ENCODE measurements at places on chromosomes 13 and 19. TPM values are rescaled to one million over a fixed set of nuclear protein-coding genes. Genes with fewer than 3 reads are reported as not detected.

Gene MUC16
- under 0.01 TPM for total RNA-seq

Gene GDF15
- total RNA-seq, result 113 TPM

Gene CRTC1
- total RNA-seq, result 2.1 TPM

Gene EDNRB
- 10.2 TPM for total RNA-seq

Gene PHLDB3
- total RNA-seq, result 8.0 TPM

Gene MBD3L2
- not detected for total RNA-seq

Gene GSK3A
- total RNA-seq, result 28.4 TPM

Gene HIF3A
- total RNA-seq, result 17.7 TPM

Gene AMER2
- total RNA-seq, result not detected

Gene SIGLEC11
- total RNA-seq, result not detected

Gene SRRM5
- not detected for total RNA-seq

Gene GGN
- total RNA-seq, result 1.4 TPM

Gene FGF14
- total RNA-seq, result 0.52 TPM

Gene CGB2
- total RNA-seq, result not detected

Gene ZNF285
- 0.72 TPM for total RNA-seq

Gene RABAC1
- 376 TPM for total RNA-seq

Gene KIR3DL1
- total RNA-seq, result not detected

Gene CEACAM8
- not detected for total RNA-seq

Gene ZNF763
- 0.13 TPM for total RNA-seq

Gene ADGRE1
- total RNA-seq, result not detected

Gene SLC7A9
- not detected for total RNA-seq

Gene TMEM150B
- total RNA-seq, result not detected

Gene VAV1
- total RNA-seq, result 1.0 TPM

Gene ZNF814
- total RNA-seq, result 4.5 TPM

Gene CYP2A13
- total RNA-seq, result not detected

Gene SNRNP70
- 119 TPM for total RNA-seq

All from epithelial cell of alveolus of lung (primary cell).